ENCODE measurements at places on chromosomes 5 and 9.

DNA sequence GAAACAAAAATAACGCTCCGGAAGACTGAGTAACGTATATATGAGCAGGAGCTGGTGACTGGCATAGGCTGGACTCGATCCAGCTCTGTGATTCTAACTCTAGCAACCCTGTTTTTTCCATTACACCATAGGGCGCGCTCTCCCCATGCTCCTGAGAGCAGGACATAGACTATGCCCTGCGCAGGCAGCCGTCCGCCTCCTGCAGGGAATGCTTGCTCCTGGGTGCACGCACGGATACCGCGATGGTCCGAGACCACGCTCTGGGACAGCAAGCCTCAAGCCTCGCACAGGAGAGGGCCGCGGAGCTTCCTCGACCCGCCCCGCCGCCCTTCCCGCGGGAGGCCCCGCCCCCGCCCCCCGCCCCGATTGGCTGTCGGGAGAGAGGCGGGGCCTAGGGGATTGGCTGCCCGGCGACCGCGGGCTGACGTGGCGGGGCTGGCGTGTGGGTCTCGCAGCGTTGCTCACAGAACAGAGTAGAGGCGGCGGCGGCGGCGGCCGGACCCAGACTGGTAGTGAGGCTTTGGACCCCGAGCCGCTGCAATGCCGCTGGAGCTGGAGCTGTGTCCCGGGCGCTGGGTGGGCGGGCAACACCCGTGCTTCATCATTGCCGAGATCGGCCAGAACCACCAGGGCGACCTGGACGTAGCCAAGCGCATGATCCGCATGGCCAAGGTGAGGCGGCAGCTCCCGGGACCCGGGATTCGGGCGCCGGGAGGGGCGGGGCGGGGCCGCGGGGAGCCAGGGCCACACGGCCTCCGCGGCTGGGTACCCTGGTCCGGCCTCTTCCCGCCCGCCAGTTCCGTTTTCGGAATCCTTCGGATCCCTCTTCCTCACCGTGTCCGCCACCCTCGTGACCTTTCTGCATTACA is at the start of gene NANS:
Gene NANS (plus strand): TSS at position 464 of the 869 bp plus-strand sequence. CDS start 77 bp downstream, at position 541.
- DNase-seq: peak; percentile 95

DNA sequence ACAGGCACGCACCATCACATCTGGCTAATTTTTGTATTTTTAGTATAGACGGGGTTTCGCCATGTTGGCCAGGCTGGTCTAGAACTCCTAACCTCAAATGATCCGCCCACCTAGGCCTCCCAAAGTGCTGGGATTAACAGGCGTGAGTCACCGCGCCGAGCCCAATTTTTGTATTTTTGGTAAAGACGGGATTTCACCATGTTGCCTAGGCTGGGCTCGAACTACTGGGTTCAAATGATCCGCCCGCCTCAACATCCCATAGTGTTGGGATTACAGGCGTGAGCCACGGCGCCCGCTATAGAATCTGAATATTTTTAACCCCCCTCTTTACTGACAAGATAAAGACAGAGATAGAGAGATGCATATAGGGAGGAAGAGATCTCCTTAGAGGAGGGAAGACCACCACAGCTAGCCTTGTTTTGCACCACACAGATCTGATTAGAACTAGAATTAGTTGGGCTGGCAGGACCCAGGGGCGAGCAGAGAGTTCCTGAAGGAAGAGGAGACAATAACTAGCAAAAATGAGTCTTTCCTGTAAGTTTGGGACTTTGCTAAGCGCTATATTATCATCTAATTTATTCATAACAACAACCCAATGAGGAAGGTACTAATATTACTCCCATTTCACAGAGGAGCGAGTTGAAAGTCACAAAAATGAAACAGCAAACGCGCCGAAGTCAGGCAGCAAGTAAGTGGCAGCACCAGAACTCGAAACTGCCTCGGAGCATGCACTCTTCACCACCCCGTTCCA is 1.5 kb upstream of the ANKHD1 start:
- no peak for DNase-seq

- DNase-seq: no peak
Observed at GRCh38 chr5:3373391-3373790, 222.2 kb upstream of the IRX1 start.

GRCh38 chr5:139426203-139426885 is 13.0 kb downstream of the DNAJC18 start:
- DNase-seq: no peak

GRCh38 chr5:158462349-158463114 is 603.6 kb upstream of the CLINT1 start:
- no peak for DNase-seq

- no peak for DNase-seq
Observed at GRCh38 chr5:93723681-93724080, 17.7 kb downstream of the POU5F2 start.

DNA sequence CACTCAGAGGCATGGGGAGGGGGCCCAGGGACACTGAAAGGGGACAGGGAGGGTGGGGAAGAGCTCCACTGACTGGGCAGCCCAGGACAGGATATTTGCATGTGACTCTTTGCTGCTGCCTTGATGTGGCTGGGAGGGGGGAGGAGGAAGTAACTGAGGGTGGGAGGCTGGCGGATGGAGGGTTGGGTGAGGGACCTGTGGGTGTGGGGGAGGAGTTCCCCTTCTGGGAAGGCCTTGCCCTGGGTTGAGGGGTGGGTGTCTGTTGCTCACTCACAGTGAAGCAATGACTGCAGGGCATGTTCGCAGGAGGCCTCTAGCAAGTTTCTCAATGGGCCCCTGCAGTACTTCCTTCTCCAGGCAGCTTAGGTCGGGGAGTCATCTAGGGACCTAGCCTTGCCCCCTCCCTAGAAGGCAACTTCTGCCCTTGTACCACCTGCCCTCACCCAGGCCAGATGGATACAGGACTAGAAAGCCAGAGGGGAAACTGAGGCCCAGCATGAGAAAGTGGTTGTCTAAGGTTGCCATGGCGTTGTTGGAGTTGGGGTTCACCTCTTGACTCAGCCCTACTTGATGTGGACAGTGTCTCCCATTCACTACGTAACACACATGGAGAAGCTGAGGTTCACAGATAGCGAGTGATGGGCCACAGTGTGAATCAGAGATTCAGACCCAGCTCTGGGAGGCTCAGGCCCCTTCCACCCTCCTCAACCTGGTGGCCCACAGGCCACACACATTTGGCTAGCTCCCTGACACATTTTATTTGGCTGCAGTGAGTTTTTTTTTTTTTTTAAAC is 3.0 kb downstream of the GRK6 start:
- peak; percentile 72 for DNase-seq

DNA sequence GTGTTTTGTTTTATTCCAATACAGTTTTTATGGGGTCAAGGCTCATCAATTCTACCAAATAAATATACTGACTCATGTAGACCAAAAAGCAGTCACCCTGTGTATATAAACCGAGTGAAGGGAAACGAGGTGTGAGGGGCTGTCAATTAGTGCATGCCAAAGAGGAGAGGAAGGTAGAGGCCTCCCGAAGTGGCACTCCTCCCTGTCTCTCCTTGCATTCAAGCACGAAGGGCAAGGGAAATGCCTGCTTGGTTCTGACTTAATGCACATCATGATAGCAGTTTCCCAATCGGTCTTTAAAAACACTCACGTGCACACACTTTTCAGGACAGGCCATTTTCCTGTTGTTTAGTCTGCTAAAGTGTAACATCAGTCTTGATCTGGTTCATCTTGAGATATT is 125.6 kb upstream of the SLCO6A1 start:
- DNase-seq: no peak

GRCh38 chr9:121727295-121728020 is 76.0 kb downstream of the DAB2IP start:
- no peak for DNase-seq

GRCh38 chr5:61306531-61307131 is 25.4 kb upstream of the ZSWIM6 start:
- no peak for DNase-seq

DNA sequence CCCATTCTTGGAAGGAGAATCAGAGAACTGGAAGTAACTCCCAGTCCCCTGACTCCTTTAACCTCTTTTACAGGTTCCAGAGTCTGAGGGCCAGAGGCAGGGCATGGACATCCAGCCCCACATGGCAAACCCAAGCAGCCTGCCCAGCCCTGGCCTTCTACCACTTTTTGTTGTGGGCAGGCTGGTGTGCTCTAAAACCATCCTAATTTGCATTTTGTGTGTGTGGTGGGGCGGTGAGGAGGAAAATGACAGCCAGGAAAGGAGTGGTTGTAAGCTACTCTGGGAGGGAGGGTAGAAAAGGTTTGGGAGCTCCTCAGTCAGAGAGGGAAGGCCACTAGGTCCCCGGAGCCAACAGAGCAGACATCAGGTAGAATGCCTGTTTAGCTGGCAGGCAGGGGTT is 90.6 kb downstream of the PSD2 start:
- DNase-seq: no peak

All from left cardiac atrium (tissue), 4 donors.